ENCODE measurements at places on chromosomes 5 and 9. TPM values are rescaled to one million over a fixed set of nuclear protein-coding genes. Genes with fewer than 3 reads are reported as not detected.

DNA sequence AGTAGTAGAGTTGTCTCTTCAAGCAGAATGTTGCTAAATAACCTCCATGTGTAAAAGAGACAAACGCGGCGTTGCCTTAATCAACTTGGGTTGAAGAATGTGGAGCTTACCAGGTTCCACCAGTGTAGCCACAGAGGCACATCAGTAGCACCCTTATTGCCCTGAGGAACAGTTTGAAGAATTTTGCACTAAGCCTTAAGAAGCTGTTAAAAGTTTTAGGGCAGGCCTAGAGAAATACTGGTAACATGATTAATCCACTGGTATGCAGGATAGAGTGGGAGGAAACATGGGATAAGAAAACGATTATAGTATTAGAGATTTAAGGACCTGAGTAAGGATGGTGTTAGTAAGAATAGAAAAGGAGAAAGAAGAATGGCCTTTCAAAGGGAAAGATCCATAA is 100.6 kb downstream of the ZCCHC7 start:
- DNase-seq: no peak

The MACIR gene
- total RNA-seq: 4.7 TPM

DNA sequence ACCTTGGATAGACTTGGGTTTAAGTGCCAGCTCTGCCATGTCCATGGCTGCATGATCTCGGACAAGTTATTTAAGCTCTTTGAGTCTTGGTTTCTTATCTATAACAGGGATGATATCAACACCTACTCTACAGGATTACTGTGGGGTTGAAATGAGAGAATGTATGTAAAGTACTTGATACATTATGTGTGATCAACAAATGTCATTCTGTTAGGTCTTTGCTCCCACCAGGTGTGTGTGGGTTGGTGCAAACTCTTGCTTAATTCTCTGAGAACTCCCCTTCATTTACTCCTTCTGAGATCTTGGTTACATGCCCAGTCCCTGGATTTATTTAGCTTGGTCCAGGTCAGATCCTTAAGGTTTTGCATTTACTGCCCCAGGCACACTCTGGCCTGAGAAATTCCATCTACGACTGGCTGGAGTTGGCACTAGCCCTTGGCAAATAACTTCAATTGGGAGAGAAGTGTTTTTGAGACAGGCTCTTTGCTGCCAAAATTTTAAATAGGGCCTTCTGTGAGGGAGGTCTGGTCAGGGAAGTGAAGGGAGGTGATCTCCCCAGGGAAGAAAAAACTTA is 63.5 kb upstream of the KLF9 start:
- no peak for DNase-seq

- DNase-seq: no peak
Observed at GRCh38 chr9:36632892-36633291, 60.2 kb downstream of the MELK start.

GRCh38 chr9:69192214-69192613 is 18.1 kb downstream of the TJP2 start:
- no peak for DNase-seq

- DNase-seq: no peak
Observed at GRCh38 chr5:52015760-52016159, 632.5 kb downstream of the ISL1 start.

- peak; percentile 78 for DNase-seq
Observed at GRCh38 chr5:142280066-142281007, 44.5 kb downstream of the SPRY4 start.

- DNase-seq: no peak
Observed at GRCh38 chr9:126399789-126400188, 73.2 kb downstream of the MVB12B start.

DNA sequence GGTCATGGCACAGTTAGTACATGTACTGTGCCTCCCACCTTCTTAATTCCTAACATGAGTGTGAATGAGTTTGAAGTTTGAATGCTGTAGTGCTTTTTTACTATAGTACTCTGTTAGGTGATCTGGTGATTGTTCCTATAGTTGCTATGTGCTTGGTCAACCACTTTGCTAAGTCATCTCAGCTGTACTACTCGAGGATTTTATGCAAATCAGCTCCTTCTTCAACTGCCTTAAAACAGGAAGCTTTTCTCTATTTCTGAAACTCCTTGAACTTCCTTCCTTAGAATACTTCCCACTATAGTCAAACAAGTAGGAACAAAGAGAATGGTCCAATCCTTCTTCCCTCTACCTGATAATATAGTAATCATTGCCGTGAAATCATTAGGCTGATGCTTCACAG is 219.6 kb downstream of the CTNND2 start:
- DNase-seq: no peak
